NCI-H510A treated with DMSO at 0.1 percent for 48 hours (cell line): ENCODE measurements at places on chromosomes 13 and 19.

DNA sequence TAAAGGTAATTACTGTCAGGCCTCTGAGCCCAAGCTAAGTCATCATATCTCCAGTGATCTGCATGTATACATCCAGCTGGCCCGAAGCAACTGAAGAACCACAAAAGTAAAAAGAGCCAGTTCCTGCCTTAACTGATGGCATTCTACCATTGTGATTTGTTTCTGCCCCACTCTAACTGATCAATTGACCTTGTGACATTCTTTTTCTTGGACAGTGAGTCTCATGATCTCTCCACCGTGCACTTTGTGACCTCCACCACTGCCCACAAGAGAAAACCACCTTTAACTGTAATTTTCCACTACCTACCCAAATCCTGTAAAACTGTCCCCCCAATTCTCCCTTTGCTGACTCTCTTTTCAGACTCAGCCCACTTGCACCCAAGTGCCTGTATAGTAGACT, 17.2 kb upstream of the CXCL17 start:
- DNase-seq = no peak

GRCh38 chr13:85725433-85725832, 73.8 kb downstream of the SLITRK6 start:
- DNase-seq = peak; percentile 73

DNA sequence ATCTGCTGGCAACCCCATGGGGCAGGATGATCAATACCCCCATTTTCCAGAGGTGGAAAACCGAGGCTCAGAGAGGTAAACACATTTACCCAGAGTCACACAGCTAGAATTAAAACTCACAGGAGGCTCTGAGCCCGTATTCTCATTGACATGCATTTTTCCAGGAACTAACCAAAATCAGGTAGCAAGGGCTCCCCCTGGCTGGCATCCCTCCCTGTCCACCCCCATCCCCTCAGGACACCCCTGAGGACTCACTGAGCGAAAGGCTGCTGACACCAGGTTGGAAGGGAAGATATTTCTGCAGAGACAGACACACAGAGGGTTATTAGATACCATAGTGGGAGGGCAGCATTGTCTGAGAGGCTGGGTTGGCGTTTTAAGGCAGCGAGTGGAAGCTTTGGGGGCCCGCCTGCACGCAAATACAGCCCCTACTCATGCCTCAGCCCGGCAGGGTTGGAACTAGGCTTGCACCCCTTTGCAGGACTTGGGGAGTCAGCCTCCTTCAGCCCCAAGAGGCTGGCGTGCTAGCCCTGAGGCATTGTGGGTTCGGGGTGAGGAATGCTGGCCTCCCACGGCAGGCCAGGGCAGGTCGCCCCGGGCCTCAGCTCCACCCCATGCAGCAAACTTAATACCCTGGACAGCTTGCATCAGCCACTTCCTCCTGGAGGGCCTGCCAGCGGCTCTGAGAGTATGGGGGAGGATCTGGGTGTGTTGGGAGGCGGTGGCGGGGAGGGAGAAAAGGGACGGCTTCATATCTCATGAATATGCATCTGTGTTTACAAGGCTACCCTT, 3.9 kb downstream of the SLC1A5 start:
- peak; percentile 92 for DNase-seq

DNA sequence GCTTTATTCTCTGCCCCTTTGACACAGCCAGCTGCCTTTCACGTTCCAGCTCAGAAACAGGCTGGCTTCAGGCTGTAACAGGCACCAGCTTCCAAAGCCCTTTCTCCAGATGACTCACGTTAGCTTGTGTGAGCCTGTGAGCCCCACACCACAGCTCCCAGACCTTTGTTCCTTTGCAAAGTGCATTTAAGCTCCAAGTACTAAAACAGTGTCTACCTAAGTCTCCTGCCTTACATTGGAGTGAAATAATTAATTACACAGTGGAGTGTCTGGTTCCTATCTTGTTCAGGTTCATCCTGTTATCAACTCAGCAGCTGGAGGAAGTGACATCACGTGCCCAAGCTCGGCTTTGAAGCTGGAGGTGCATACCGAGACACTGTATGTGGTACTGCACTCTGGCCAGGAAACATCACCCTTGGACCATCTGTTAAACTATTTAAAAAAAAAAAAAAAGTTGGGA, 475.8 kb downstream of the FOXO1 start:
- no peak for DNase-seq
